ENCODE measurements at places on chromosomes 1 and 21.

DNA sequence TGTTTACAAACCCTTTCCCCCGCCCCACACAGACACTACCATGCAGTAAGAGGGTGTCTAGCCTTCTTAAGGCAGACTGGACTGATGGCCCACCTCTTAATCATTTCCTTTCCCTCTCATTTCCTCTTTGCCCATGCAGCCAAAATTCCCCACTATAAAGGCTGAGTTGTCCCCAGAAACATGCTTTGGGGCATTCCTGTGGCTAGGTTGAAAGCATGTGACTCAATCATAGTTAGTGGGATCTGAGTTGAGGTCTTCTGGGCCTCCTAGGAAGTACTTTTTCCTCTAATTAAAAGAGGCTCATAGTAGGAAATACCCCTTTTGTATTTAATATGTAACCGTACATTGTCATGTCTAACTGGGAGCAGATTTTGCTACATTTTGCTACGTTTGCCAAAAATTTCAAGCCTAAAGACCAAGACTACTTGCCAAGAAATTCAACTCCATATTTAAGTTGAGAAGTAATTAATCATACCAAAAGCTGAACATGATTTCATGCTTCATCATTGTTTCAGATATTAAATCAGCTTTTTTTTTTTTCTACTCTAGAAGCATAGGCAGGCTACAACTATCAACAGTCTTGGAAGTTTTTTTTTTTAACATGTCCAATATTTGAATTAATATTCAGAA is 174.7 kb downstream of the ADGRL4 start:
- no peak for DNase-seq

- DNase-seq: no peak
Measured at GRCh38 chr1:243598433-243598832, 251.6 kb downstream of the AKT3 start.

GRCh38 chr1:41758904-41759548 is 159.7 kb downstream of the HIVEP3 start:
- no peak for DNase-seq

GRCh38 chr1:7070389-7071029 is 285.3 kb downstream of the CAMTA1 start:
- peak; percentile 58 for DNase-seq

DNA sequence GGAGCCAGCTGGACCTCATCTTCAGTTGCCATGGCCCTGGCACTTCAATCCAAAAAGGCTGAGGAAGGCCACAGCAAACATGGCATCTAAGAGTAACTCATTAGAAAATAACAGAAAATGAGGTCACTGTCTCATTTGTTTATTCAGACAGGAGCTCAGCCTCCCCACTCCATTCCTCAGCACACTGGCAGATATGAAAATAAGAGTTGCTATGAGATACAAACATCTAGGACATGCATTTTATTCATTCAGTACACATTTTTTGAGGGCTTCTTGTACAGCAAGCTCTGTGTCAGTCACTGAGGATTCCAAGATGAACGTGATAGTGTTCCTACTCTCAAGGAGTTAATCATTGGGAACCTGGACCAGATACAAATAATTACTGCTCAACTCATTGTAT is 32.7 kb upstream of the TMEM125 start:
- DNase-seq: no peak

DNA sequence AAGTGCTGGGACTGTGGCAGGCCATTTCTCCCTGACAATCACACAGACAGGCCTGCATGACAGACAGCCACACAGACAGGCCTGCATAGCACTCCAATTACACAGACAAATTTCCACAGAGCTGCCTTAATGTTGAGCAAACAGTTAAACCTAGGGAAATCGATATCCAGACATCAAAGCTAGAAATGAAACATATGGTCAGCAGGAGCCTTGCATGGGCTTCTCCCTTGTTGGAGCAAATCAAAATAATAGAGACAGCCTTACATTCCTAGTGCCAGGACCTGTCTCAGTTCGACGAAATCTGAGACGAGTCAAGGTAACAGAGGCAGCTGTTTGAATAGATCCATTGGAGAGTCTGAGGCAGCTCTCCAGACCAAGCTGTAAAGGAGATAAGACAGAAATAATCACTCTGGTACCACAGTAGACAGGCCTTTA is 42.4 kb downstream of the OLFML3 start:
- no peak for DNase-seq

GRCh38 chr1:5956022-5956830 is 36.0 kb downstream of the NPHP4 start:
- no peak for DNase-seq

DNA sequence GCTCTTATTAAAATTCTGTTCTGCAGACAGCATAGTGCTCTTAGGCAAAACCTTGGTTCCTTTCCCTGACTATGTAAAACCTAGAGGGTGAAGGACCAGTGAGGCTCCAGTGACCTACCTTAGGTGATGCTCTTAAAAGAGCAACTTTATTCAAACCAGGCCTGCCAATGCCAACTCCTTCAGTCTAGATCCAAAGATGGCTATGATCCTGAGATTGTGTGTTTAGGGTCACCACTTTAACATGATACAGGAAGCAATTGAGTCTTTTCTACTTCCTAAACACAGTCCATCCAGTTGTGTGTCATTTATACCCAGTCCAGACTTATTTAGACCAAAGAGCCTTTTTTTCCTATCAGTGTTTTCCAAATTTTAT is 10.8 kb downstream of the MCL1 start:
- no peak for DNase-seq

DNA sequence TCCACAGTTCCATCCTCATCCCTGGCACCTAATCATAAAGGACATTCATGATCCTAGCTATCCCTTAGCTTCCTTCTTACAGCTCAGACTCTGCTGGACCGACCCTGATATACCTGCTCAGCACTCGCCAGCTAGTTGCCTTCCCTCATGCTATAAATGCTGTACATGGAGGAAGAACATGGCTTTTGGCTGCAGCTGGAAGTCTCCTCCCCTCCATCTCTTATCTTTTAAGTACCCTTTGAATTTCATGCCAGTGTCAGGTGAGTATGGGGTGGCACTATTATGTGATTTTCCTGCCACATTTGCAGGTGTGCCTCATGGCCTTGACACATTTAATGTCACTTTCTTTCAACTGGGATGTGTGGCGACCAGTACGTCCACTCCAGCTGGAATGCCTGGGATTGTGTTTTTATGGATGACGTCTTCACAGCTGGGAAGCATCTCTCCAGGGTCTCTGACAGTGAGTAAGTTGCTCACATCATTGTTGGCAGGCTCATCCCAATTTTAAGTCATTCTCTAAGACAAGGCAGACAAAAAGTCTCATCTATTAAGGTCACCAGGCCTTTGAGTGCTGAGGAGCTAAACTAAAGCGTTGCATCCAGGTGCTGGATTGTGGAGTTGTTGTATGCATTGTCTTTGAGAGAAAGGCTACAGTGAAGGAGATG is 43.4 kb downstream of the RUNX1 start:
- DNase-seq: no peak

DNA sequence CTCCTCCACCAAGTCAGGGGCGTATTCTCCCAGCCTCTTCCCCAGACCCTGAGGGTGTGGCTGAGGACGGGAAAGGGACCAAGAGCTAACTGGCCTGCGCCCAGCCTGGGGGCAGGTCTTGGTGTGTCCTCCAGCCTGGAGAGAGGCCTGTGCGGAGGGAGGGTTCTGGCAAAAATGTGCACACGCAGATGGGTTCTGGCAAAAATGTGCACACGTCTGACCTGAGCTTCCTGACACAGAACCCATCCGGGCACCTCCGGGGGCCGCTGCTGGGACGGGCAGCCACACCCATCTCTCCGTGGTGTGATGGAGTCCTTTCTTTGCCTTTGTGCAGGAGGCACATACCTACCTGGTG is 23.1 kb upstream of the PKP1 start:
- DNase-seq: peak; percentile 2

DNA sequence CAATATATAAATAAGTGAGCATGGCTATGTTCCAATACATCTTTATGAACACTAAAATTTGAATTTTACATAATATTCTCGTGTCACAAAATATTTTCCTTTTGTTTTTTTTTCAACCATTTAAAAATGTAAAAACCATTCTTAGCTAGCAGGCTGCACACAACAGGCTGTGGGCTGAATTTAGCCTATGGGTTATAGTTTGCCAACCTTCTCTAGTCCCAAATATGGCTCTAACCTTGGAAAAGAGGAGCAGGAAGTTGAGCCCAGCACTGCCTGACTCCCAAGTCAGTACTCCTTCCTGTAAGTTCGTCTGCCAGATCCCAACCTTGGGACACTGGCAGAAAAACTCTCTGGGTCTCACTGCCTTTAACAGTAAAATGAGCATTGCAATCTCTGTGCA is 13.4 kb downstream of the C1QB start:
- no peak for DNase-seq

DNA sequence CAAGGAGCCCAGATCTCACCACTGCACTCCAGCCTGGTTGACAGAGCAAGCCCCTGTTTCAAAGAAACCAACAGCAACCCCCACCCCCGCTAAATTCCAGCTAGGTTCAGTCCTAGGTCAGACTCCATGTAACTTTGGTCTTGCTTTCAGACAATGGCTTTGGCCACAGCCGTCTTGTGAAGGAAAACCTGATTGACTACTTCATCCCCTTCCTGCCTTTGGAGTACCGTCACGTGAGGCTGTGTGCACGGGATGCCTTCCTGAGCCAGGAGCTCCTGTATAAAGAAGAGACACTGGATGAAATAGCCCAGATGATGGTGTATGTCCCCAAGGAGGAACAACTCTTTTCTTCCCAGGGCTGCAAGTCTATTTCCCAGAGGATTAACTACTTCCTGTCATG is 12.9 kb downstream of the TOR3A start:
- no peak for DNase-seq

DNA sequence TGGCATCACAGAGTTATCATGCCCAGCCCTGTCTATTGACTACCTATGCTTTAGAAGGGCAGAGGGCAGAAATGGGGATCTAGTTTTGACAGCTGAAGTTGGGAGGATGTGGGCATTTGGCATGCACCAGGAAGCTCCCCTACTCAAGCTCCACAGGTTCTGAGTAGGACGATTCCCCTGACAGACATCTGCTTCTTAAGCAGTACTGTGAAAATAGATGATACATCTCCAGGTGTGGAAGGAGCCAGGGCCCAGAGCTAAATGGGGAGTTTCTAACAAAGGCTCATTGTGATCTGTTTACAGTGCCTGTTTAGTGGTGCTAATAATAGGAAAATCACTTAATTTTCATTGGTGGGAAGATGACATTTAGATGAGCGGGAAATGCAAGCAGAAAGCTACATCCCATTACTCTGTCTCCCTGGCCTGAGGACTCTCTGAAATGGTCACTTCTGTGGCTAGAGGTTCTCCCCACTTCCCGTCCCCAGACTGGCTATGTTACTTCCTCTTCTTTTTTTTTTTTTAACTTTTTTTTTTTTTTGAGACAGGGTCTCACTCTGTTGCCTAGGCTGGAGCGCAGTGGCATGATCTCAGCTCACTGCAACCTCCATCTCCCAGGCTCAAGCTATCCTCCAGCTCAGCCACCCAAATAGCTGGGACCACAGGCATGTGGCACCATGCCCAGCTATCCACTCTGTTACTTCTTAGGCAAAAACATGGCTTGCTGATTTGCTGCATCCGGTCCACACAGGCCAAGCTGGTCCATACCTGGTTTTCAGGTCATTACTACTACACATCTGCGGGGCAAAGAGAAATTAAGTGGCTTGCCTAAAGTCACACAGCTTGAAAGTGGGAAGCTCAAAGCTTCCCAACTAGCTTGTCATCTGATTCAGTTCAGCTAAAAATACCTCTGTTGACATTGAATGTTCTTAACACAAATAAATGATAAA is 23.2 kb upstream of the CNIH3 start:
- no peak for DNase-seq

DNA sequence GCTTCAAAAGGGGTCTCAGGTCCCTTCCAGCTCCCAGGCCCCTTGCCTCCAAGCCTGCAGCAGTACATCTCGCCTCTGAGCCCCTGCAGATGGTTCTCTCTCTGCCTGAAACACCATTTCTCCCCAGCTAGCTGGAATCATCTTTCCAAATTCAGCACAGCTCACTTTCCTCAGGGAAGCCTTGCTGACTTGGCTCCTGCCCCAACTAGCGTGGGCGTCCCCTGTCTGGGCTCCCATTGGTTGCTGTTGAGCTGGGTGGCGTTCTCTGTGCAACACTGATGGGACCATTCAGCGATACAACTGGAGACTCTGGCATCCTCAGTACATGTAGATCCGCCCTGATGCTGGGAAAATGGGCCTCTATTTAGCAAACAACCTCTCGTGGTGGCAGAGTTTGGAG is 141.3 kb upstream of the IGSF21 start:
- no peak for DNase-seq

GRCh38 chr1:32329931-32330466 is 6.0 kb downstream of the MARCKSL1 start:
- no peak for DNase-seq

DNA sequence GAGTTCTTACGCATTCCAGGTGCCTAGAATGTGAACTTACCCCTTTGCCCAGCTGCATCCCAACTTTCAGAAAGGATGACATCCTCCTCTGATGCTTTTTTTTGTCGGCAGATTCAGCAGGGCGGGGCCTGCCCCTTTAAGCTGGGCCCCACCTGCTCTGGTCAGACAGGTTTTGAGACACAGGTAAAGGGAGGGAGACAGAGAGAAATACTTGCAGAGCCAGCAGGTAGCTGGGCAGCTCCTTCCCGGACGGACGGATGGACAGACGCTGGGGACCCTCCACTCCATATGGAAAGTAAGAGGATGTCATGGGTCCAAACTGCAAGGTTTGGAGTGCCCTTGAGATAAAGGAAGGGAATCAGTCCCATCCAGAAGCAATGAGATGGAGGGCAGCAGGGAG is at the start of gene TMEM79:
TMEM79 (plus strand) TSS at position 214 of the 400 bp plus-strand sequence. CDS start 902 bp downstream, outside the sequence.
- peak; percentile 79 for DNase-seq

DNA sequence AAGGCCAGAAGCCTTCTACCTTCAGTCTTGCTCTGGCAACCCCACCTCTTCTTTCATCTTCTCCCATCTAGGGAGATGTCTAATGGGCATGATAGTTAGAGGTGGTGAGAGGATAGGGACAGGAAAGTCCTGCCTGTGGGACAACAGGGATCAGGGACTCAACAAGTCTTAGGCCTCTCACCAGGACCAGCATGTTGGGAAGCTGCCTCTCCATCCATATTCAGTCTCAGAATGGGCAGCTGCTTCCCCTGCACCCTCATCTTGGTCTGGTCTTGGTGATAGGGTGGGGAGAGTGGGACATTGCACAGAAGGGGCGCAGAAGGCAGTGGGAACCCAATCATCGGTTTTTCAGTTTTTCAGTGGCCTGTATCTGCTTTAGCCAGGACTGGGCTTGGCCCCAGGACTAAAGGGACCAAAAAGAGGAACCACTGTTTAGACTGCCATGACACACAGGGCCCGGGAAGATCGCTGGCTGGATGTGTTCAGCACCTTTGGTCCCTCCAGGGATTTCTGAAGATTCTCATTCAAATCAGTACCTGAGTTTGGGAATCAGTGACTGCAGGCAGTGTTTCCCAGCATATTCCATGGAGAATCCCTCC is 12.7 kb downstream of the RHEX start:
- no peak for DNase-seq
